NCI-H510A (cell line): ENCODE measurements at places on chromosomes 3 and 15.

GRCh38 chr3:171155122-171155700 lies 128.7 kb upstream of the SLC2A2 start:
- no peak for DNase-seq

DNA sequence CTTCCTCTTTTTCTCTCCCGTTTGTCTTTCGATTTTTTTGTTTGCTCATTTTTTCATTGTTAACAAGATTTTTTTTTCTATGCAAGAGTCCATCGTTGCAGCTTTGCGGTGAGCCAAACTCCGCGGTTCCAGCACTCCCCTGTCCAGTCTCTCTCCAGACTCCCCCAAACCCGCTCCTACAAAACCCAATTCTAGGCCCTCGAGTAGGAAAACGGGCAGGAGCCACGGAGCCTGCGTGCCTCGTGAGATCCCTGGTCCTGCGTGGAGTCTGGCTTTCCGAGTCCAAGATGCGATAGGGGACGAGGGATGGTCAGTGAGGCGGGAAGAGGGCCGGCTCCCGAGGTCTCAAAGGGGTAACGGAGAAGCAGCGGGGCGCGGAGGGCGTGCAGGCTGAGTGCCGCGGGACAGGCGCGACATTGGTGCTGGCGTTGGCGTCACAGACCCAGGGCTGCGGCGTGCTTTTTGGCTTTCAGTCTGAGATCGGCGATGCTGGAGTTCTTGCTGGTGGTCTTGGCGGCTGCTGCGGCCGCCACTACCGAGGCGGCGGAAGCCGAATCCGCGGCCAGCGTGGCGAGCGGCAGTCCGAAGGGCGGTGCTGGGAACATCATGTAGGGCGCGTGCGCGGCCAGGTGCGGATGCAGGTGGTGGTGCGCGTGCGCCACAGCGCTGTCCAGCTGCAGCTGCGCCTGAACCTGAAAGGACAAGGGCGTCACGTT lies 8.5 kb downstream of the SHOX2 start:
- peak; percentile 70 for DNase-seq

- no peak for DNase-seq
Measured at GRCh38 chr15:27342991-27343390, 372.0 kb downstream of the GABRG3 start.

GRCh38 chr3:127851899-127852298 lies 29.6 kb upstream of the MGLL start:
- DNase-seq = peak; percentile 27

- DNase-seq = no peak
Measured at GRCh38 chr3:3589715-3590130, 209.5 kb upstream of the LRRN1 start.

GRCh38 chr3:11593318-11594034 lies 50.2 kb downstream of the VGLL4 start:
- DNase-seq = no peak

DNA sequence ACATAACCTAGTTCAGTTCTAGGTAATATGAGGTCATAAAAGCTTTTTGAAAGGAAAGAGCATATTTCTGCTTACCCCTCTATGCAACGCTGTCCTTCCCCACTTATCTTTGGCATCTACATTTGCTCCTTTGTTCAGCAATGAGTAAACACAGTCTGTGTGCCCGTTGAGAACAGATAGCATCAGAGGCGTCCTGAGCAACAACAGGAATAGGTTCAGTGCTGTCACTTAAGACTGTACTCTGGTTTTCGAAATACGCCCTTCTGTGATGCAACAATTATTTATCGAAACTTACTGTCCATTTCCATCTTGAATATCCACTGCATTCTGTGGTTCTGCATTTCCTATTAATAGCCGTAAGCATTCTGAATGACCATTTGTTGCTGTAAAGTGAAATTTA lies 84.4 kb downstream of the BTD start:
- DNase-seq = no peak

DNA sequence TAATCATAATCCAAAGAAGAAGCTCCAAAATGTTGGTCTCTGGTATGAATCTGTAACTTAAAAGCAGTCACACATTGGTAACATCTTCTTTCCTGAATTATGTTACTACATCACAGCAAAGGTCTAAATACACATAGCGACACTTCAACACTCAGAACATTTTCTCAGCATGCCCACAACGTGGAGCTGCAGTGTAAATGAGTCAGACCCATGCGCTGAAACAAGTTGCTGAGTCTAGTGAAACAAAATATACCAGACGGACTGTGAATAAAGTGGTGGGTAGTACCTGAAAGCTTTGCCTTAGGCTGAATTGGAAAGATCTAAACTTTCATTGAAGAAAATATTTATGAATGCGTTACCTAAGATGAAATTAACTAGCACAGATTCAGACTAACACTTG lies 33.2 kb upstream of the GOLGA8B start:
- DNase-seq = no peak

DNA sequence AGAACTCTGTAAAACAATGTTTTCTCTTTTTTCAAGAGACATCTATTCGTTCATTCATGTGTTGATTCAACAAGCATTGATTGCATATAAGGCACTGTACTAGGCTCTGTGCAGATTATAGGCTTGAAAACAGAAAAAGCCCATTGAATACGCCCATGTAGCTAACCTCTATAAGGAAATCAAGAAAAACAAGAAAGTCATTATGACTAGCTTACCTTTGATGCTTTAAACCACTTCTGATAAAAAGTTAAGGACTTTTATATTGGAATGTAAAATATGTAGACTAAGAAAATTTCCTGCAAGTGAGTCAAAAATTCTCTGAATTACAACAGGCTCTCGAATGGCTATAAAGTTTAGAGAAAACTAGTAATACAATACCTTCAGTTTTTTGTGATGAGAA lies 92.5 kb downstream of the BDH1 start:
- DNase-seq = no peak

GRCh38 chr3:31704591-31705179 lies 172.0 kb downstream of the STT3B start:
- DNase-seq = peak; percentile 3

- no peak for DNase-seq
Measured at GRCh38 chr15:72147418-72147817, 29.2 kb downstream of the SENP8 start.

GRCh38 chr3:149845570-149846244 lies 32.7 kb downstream of the RNF13 start:
- DNase-seq = no peak

GRCh38 chr3:3013317-3014052 lies 96.7 kb downstream of the IL5RA start:
- no peak for DNase-seq

DNA sequence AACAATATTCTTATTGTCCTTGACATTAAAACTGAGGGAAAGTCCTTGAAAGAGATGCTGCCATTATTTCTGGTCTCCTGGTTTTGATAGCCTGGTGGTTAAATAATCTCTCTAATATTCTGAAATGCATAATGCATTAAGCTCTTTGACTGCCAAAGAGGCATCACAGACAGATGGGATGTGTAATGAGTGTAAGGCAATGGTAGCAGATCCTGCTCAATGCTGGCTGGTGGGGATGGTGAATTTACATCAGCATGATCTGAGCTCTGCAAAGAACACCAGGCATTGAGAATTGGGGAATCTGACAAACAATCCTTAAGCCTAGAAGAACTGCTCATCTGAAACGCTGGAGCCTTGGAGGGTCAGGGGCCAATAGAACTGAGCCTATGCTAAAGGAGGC lies 528.6 kb upstream of the LMCD1 start:
- no peak for DNase-seq

- peak; percentile 81 for DNase-seq
Measured at GRCh38 chr15:63277038-63277892, at the start of gene APH1B. Gene APH1B (plus strand): TSS chr15:63277605. CDS start chr15:63277624, 19 bp downstream.

GRCh38 chr3:71360180-71360579 lies 223.3 kb downstream of the FOXP1 start:
- DNase-seq = no peak

DNA sequence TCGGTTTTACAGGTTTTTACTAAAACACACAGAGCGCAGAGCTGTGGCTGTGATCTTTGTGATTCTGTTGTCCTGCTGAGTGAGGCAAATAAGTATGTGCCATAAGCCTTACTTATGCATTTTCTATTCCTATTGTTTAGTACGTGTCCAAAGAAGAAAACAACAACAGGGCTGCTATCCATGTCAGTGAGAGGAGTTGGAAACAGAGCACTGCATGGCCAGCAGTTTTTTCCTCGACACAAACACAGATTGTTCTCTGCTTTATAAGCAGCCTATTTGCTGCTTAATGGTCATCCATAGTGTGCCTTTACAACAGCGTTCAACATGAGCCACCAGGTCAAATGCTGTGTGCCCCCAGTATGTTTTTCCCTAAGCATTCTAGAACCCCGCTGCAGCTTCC lies 79.8 kb downstream of the SHQ1 start:
- DNase-seq = no peak

GRCh38 chr15:67834581-67835296 lies 5.1 kb downstream of the RNU6-1 start:
- no peak for DNase-seq

DNA sequence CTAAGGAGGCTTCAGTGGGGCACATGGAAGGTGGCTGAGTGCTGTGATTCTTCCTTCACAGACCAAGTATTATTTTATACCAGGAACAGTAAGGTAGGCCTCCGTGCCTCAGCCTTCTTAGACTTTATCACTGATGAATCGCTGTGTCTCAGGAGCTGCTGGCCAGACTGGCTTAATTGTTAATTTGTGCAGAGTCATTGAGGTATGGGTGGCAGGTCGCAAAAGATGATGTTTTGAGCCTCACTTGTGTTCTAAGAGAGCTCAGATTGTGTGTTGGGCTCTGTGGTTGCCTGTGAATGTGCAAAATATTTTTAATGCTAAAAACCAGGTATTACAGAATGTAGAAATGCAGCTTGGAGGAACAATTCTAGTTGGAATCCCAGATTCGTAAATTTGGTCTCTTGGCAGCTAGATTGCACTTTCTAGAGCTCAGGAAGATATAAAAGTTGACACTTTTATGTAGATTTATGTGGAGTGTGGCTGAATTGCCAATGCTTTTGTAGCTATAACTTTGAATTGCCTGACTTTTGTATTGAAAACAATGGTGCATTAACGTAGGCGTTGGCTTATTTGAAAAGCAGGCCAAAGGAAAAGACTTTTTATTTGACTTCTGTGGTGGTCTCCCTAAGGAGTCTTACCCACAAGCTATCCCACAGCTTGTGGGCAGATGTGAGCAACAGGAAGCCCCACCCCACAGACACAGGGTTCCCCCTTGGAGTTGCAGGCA lies 53.4 kb downstream of the LARS2 start:
- no peak for DNase-seq

DNA sequence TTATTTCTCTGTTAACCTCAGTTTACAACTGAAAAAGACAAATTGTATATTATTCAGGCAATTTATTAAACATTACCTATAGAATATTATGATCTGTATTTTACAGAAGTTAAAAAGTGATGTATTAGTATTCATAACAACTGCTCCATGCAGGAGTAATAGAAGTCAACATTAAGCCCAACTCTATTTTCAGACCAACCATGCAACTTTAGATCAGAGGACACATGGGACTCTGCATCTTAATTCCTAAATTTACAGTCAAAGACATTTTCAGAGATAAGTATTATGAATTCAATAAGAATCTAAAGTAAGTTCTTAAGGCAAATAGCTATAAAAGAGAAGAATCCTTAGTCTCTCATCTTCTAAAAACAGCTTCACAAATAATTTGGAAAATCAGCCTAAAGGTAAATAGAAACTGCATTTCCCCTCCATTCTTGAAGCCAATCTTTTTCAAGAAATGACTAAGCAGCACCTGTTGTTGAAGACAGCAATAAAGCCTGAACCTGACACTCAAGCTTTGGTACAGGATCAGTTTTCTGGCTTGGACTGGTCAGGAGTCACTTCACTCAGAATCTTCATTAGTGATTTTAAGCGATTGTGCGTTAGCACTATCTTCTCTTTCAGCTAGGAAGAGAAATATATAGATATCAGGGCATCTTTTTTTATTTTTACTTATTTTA lies 23.0 kb downstream of the OIP5 start:
- no peak for DNase-seq

- no peak for DNase-seq
Measured at GRCh38 chr15:38477637-38478036, 23.7 kb downstream of the FAM98B start.

DNA sequence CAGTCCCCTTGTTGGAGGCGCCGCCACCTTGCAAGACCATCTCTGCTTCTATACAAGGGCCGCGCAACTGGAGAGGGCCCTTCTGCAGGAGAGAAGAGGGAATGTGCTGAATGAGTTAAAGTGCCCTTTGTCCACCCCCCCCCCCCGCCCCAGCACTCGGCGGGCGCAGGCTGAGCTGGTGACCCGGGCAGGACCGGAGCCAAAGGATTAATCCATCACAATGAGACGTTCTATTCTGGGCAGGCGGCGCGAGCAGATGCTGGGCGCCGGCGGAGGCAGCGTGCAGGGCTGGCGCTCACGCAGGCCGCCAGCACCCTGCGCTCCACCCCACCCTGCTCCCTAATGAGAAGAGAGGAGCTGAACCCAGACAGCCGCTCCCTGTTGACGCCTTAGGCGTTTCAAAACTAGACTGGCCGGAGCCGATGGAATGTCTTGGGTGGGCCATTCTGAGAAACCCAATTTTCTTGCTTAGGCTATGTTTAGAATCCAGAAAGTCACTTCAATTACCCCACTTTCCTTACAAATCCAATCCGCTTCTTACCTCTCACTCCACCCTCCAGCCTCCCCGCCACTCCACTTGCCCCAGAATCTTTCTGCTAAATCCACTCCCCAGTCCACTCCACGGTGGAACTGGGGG lies 32.9 kb downstream of the GJD2 start:
- DNase-seq = peak; percentile 55

GRCh38 chr15:100346866-100347512 lies 5.2 kb upstream of the ADAMTS17 start:
- no peak for DNase-seq

DNA sequence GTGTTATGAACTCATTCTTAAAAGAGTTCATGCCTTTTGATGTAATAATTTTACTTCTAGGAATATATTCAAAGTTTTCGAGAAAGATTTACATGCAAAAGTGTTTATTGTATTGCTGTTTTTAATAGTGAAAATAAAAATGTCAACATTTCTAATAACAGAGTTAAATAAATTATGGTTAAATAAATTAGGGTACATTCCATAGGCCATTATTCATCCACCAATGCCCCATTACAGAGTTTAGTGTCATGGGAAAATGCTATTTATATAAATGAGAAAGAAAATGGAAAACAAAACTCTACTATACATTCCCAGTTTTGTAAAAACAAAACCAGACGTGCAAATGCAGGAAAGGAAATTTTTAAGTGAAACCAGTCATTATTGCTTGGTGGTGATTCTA lies 538.1 kb upstream of the TBL1XR1 start:
- no peak for DNase-seq
